ENCODE measurements at places on chromosomes 2 and 18.

DNA sequence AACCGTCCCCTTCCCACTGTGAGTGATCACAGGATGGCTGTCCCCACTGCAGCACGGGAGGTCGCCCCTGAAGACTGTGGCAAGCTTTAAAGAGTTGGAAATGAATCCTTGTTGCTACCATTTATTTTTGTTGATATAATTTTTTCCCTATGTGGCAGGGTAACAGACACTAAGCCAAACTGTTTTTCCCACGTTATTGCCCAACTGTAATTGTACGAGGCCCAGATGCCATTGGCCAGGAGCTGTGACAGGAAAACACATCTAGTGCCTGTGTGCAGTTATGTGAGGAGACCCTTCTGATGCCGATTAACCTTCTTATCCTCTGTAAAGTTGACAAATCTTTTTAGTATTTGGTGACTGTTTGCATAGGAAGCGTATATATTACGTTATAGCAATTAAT lies 44.2 kb downstream of the MRPS9 start:
- DNase-seq: no peak

GRCh38 chr2:195395362-195395761 lies 261.7 kb upstream of the SLC39A10 start:
- DNase-seq: no peak

DNA sequence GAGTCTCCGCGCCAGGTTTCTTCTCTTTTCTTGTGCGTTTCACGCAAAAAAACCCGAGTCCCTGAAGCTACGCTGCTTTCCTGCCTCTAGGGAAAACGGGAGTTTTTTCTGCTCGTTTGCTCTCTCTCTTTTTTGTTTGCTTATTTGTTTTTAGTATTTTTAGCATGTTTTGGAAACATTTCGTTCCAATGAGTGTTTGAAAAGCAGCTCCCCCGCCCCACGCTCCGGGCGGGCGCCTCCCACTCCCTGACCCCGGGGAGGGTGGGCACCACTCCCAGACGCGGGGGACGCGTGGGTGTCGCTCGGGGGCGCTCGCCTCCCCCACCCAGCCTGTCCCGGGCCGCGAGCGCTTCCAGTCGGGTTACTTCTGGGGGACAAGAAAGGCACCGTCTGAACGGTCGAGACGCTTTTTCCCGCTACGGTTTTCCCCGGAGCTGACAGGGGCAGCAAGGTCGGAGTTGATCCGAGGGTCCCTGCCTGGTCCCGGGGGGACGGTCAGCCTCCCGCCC lies 446 bp upstream of the EFHD1 start:
- DNase-seq: peak; percentile 42

DNA sequence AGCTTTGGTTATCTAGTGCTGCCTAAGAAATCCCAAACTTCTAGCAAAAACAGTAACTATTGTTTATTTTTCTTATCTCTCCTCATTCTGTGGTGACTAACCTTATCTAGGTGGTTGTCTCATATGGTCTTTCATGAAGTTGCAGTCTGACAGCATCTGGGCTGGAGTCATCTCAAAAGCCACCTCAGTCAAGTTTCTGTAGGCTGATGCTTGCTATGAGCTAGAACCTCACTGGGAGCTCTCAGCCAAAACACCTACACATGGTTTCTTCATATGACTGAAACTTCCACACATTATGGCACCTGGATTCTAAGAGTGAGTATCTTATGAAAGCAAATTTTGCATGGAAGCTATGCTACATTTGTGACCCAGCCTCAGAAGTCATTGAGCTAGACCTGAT lies 596.4 kb upstream of the VRK2 start:
- no peak for DNase-seq

DNA sequence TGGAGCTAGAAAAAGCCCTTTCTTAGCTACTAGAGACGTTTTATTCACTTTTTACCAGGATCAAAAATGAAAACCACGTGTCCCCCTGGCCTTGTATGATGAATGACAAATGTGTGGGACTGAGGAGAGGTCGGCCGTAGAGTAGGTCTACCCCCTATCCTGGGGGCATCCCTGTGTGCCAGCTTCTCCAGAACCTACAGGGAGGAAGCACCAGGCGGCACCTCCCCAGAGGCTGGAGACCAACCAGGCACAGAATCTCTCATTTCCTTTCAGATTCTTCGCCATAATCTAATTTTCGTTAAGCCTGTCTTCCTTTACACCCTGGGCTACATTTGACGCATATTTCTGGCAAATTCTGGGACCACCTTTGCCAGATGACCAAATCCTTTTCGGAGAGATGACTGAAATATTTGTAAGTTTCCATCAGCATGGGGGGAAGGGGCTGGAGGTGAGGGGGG lies 15.9 kb downstream of the TWIST2 start:
- DNase-seq: no peak

DNA sequence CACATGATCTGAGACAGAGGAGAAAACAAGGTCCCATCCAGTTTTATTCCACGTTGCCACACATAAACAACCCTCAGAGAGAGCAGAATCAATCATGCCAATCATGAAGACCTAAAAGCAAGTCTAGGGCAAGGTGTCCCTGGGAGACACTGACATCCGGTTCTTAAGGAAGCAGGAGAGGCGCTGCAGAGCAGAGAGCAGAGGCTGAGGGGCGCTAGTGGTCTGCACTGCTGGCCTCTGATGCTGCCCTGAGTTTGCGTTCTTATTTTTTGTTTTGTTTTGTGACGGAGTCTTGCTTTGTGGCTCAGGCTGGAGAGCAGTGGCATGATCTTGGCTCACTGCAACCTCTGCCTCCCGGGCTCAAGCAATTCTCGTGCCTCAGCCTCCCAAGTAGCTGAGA lies 83.3 kb downstream of the SMIM21 start:
- DNase-seq: no peak

- DNase-seq: no peak
Measured at GRCh38 chr2:112870841-112871835, 34.6 kb upstream of the IL1B start.

DNA sequence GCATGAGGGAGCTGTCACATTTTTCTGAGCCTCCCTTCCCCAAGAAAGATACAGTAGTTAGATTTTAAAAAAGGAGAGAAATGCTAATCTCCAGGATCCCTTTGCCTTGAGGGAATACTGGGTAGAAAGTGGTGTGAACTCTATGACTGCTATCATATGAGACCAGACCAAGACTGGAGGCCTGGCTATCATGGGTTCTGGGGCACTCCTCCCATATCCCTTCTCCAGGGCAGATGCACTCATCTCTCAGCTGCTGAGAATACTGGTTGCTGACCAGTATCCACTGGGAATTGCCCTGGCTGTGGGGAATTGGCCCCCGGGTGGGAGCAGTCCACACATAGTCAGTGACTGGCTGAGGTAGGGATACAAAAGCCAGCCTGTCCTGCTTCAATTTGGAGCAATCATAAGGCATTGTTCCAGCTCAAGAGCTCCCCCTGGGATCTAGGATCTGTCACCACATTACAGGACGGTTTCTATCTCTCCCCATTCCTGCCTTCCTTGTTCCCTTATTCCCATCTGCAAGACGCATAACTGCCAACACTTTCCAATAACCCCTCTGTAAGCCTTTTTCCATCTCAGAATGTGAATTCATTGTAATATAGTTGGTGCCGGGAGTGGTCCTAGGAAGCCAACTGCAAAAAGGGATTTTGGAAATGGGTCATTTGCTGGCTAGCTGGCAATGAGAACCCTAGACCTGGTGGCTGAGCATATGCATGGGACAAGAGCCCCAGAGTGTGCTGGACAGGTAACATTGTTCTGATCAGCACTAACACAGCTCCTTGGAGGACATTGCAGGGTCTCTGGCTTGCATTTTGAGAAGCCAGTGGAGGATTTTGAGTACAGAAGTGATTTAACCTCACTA lies 35.4 kb upstream of the REEP1 start:
- DNase-seq: peak; percentile 16

GRCh38 chr2:128454980-128455720 lies 136.5 kb upstream of the HS6ST1 start:
- DNase-seq: no peak

GRCh38 chr2:229370509-229370908 lies 99.4 kb upstream of the PID1 start:
- no peak for DNase-seq

DNA sequence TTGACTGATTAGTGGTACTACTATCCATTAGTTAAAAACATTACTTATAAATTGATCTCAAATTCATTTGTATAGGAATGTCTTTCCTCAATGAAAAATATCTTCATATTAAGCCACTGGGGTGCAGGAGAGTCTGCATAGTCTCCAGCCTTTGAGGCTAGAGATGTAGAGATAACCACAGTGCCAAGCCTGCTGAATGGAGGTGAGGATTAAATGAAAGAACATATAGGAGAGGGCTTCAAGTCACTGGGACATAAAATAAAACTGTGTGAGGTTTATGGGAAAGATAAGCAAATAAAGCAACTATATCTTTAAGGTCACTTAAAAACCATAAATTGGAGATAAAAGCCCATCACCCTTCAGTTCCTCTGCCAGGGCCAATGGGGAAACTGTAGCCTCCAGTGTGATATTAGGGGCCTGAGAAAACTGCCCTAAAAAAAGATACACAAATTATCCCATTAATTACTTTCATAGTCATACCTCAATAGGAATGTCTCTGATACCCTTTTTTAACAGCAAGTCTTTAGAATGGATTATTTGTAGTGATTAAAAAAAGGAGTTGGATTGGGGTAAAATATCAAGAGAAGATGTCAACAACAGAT lies 27.6 kb downstream of the GALNT3 start:
- no peak for DNase-seq

GRCh38 chr2:193963472-193964119 lies 1693.4 kb upstream of the SLC39A10 start:
- peak; percentile 48 for DNase-seq

DNA sequence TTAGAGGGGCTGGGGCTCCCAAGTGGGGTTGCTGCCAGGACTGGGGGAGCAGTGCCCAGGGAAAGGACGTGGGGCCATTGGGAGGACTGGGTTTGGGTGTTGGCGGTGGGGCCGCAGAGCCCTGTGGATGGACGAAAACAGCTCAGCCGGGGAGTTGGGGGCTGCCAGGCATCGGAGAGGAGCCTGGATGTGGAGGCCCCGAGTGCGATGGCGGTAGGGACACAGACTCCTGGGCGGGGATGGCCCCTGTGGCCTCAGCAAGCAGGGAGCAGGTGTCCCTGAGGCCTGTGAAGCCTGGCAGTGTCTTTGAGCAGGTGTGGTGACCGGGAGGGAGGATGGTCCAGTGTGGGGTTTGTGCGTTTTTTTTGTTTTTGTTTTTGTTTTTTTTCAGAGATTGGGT lies 13.3 kb downstream of the CTDP1 start:
- DNase-seq: no peak

DNA sequence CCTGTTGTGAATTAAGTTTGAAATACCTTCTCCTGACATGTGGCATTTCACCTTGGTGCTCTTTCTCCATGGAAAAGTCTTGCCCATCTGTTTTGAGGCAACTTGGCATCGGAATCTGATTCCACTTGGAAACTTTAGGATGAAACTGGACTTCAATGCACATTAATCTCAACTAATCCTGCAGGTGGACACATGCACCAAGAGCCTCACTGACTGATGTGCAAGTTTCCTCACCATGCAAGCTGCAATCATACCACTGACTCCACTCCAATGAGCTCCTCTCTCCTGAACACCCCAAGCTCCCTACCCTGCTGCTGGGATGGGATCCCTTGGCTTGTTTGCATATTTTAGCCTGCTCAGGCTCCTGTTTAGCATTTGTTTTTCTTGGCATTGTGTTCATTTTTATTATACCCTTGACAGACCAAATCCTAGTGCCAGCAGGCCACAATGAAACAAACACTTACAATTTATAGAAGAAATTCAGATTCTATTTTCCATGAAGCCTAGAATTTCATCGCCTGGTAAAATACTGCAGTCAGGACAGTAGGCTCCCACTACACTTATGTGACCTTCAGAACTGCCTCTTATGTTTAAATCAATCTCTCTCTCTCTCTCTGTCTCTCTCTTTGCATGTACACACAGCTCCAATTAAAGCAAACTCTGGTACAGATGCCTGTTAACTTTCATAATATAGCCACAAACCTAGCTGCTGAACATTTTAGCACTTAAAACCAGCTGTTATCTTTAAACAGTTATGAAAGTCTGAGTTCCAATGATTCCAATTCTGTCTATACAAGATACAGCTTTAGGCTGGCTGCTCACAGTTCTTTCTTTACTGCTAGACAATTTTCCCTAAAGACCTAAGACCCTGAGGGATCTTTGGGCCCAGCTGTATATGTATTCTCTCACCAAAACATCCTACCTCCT lies 141.5 kb downstream of the OSR1 start:
- DNase-seq: no peak

DNA sequence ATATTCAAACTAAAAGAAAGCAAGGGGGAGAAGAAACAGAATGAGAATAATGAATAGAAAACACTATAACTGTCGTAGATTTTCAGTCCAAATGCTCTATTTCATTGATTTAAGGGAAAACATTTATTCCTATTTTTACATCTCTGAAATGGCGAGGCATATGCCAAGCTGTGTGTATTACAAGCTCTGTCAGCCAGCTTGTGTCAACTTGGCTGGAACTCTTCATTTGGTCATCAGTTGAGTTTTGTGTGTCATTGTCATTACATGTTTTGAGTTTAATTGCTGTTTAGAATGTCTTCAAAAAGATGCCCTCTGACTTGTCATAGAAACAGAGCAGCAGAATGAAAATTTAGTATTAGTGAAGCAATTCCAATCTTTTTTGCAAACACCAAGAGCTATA lies 8.1 kb upstream of the IL37 start:
- no peak for DNase-seq

- DNase-seq: no peak
Measured at GRCh38 chr2:119416299-119416923, 15.2 kb upstream of the TMEM37 start.

DNA sequence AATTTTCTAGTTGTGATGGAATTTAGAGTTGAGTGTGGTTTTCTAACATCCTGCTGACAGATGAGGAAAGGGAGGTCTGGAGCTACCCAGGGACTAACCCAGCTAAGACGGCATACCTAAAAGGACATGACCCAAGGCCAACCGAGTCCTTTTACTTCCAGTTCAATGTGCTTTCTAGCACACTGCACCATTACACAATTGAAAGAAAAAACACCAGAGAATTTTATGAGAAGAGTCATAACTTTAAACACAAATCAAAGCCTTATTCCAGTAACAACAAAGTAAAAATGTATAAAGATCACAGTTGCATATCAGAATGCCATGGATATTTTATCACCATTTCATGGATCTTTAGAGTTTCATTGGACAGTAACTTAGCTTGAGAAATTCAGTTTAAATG lies 480.3 kb downstream of the MEIS1 start:
- DNase-seq: no peak

- DNase-seq: no peak
Measured at GRCh38 chr18:62914871-62915392, 199.6 kb downstream of the PHLPP1 start.

- no peak for DNase-seq
Measured at GRCh38 chr2:120959426-120959825, 223.8 kb downstream of the GLI2 start.

- no peak for DNase-seq
Measured at GRCh38 chr2:218257390-218257981, 3.3 kb upstream of the GPBAR1 start.

GRCh38 chr2:168499500-168499899 lies 43.4 kb downstream of the CERS6 start:
- DNase-seq: no peak

DNA sequence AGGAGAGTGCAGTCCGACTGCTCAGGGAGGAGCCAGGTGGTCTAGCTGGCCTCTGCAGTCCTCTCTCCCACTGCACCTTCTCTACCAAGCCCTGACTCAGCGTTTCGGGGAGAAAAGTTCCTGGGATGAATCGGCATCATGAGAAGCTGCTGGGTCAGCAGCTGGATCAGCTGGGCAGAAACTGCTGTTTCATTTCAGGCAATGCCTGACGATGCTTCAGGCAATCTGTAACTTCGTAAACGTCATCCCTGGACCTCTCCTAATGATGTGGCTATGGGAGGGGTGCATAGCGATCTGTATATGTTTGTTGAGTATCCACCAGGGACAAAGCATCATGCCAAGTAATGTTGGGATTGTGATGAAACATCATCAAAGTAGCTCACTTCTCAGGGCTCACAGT lies 20.7 kb downstream of the LIPG start:
- DNase-seq: no peak

Measured in NCI-H748 treated with DMSO at 0.1 percent for 48 hours (cell line).